ENCODE measurements at places on chromosomes 5 and 9.

DNA sequence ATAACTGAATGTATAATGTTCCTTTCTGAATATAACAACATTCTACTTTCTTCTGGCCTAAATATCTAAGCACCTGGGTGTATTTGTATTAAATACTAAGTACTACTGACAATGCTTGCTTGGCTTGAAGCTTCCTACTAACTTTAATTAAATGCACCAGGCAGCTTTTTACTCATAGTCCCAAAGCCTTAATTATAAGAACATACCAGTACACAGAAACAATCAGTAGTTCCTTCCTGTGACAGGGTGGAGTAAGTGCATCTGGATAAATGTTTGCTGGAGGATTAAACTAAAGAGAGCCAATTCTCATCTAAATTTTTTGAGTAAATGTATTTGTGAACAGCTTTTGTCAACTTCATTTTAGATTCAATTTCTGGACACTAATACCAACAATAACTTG lies 558.6 kb upstream of the SEMA6A start:
- no peak for ATAC-seq

- ATAC-seq = peak; percentile 26
Measured at GRCh38 chr5:139481580-139482049, 943 bp downstream of the STING1 start.

DNA sequence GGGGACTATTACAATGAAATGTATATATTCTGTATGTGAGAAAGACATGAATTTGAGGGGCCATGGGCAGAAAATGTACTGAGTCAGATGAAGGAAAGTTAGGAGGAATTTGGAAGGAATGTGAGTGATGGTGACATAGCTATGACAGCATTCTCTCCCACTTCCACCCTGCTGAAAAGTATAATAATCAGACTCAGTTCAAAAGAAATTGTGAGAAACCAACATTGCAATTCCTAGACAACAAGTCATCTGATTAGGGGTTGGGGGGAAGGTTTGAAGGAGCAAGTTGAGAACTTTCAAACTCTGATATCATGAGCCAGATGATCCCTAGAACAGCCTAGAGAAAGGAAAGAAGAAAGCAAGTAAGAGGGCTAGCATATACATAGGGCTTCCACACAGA lies 370.6 kb downstream of the DMRTA1 start:
- ATAC-seq = no peak

DNA sequence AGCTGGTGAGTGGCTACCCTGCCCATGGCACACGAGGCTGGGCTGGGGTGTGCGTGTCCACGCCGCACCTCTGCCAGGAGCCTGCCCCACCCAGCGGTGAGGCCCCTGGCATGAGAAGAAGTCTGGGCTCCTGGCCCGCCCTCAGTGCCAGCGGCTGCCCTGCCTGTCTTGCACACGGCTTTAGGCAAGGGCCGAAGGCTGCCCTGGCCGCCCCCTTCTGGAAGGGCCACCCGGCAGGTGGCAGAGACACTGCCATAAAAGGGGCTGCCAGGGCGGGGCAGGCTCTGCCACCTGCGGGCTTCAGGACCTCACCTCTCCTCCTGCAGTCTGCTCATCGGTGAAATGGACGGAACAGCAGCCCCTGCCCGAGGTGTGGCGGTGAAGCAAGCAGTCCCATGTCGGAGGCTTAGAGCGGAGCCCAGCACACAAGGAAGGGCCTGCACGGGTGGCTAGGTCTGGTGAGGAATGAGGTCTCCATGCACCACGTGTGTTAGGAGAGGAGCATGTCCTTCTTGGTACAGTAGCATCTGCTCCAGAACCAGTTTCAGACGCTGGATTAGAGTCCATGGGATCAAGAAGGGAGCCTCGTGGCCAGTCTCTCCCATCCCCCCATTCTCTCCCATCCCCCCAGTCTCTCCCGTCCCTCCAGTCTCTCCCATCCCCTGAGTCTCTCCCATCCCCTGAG lies 34.8 kb upstream of the TMEM250 start:
- no peak for ATAC-seq

GRCh38 chr5:118705959-118706667 lies 282.2 kb downstream of the DTWD2 start:
- ATAC-seq = no peak

DNA sequence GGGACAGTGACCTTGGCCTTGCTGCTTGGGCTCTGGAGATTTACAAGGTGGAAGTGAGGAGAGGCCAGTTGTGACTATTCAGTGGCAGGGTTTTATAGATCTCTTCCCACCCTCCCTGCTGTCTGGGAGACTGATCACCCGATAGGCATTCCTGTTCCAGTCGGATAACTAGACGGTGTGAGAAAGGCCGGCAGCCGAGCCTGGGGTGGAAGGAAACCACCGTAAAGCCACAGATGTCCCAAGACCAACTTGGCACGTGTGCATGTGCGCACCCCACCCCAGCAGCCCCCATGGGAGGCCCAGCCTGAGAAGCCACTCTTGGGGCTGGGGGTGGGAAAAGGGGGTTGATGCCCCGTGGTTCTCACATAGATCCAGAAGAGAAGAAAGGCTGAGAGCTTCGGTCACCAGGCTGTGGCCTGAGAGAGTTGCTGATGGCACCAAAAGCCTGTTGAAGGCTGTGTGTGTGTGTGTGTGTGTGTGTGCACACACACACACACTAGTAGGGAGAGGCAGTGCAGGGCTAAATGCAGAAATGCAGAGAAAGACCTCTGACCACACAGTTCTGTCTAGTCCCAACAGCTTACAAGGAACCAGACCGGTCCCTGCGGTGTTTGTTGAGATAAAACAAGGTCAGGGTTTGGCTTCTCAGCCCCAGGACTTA lies 225.8 kb downstream of the FANCC start:
- ATAC-seq = no peak

GRCh38 chr5:36569491-36569890 lies 36.9 kb upstream of the SLC1A3 start:
- ATAC-seq = no peak

- ATAC-seq = no peak
Measured at GRCh38 chr9:109206670-109207069, 39.6 kb upstream of the FRRS1L start.

DNA sequence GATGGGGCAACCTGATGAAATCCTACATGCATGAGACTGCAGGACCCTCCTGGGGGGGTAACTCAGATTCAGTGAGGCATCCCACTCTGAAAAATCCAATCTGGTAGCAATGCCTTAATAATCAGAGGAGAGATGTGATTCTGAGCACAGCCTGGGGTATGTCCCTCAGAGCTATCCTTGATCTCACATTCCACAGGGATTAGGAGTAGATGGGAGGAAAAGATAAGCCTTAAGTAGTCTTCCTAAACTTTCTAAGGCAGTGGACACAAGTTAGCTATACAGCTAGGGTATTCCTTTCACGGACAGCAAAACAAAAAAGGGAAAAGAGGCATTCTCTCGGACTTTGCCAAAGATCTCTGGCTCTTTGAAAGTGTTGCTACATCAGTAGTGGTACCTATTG lies 3.9 kb upstream of the SPATA9 start:
- ATAC-seq = no peak

GRCh38 chr5:58493141-58493540 lies 1.9 kb downstream of the GAPT start:
- no peak for ATAC-seq

- ATAC-seq = no peak
Measured at GRCh38 chr9:134554373-134555093, 87.1 kb upstream of the COL5A1 start.

DNA sequence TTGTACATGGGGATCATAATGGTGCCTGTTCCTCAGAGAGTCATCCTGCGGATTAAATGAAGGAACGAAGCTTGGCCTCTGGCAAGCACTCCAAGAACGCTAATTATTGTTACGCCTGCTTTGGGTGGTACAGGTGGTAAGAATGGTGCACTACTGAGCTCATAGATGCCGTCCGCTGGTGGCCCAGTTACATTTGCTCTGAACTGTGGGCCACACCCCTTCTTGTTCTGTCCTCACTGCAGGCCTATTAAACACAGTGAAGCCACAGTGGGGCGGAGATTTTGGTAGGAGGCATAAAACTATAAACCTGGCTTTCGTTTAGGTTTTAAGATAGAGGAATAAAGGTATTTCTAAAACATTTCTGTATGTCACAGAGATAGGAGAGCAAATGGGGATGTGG lies 40.6 kb upstream of the FER start:
- ATAC-seq = no peak

GRCh38 chr5:66807743-66808142 lies 211.6 kb downstream of the MAST4 start:
- no peak for ATAC-seq
